Stimulated activated naive CD8-positive, alpha-beta T cell treated with anti-CD3 and anti-CD28 coated beads, Interleukin-15, amount 100 ng/mL, for 72 hours (primary cell): ENCODE measurements at places on chromosomes 3 and 15.

- DNase-seq: no peak
These were observed 166.7 kb upstream of the BCL6 start for GRCh38 chr3:187912007-187912406.

- DNase-seq: no peak
These were observed 260.4 kb downstream of the WNT5A start for GRCh38 chr3:55226696-55227095.

DNA sequence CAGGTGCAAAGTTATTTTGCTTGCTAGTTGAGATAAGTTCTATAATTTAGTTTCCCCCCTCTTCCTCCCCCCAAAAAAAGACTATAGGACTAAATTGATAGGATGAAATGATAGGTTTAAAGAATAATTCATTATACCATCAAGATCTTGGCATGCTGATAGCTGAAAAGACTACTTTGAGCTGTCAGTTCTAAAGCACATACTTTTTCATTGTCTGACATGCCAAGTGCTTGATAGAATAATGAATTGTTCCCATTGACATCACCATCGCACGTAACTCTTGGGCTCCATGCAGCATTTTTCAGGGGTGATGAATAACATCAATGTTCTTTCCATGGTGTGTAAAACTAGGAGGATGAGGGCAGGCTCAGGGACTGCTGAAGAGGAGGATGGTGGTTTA is 32.3 kb upstream of the TAFA4 start:
- no peak for DNase-seq

- DNase-seq: no peak
These were observed 20.1 kb upstream of the PLSCR5 start for GRCh38 chr3:146625186-146625775.
